Fibroblast of skin of right biceps (primary cell): ENCODE measurements at places on chromosomes 4 and X.

DNA sequence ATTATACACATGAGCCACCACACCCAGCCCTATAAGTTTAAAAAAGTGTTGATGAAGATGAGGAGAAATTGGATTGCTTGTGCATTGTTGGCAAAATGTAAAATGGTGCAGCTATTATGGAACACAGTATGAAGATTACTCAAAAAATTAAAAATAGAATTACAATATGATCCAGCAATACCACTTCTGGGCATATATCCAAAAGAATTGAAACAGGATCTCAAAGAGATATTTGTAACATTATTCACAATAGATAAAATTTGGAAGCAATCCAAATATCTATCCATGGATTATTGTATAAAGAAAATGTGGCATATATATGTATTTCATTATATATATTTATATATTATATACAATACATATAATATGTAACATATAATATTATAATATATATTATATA, 515.6 kb upstream of the GNPDA2 start:
- no peak for DNase-seq

GRCh38 chrX:724256-724655, 93.7 kb downstream of the SHOX start:
- DNase-seq, result no peak

DNA sequence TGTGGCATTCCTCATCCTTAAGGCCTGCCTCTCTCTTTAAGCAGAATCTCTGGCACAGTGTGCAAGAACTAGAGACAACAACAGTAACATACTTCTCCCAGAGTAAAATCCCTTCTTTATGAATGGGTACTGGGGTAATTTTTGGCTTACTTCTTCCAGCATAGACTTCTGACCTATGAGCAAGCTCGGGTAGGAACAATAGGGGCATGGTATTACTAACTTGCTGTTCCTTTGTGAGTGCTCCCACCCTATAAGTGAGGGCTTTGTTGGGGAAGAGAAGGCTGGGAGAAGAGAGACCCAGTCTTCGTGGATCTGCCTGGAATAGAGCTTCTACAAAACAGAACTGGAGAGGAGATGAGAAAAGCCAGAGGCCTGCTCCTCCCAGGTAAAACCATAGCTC, 30.2 kb downstream of the CLDN2 start:
- no peak for DNase-seq

DNA sequence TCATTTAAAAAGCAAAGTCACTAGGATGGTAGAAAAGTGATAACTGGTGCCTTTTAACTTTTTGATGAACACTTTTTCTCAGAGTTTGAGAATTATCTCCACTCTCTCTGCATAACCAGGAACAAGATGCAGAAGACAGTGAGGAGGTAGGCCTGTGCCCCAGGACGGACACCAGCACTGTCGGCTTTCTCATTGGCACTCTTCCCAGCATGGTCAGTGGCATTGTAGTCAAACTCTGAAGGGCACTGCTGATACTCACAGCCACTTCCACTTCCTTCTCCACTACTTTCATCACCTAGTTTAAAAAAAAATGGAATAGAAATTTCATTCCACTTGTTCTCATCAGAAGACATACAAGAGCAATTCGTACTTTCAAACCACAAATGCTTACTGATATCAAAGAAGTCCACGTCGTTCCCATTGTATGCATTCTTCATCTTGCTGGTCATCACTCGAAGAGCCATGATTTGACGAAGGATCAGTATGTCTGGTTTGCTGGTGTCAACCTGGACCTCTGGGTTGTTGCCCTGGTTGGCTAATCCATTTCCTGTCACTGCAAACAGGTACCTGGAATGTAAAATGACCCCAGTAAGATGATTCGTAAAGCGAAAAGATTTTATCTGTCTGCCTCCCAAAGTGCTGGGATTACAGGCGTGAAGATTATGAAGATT, 84.8 kb upstream of the TFDP3 start:
- DNase-seq, result peak; percentile 26

GRCh38 chr4:10460313-10461047, 3.3 kb upstream of the ZNF518B start:
- DNase-seq, result no peak

DNA sequence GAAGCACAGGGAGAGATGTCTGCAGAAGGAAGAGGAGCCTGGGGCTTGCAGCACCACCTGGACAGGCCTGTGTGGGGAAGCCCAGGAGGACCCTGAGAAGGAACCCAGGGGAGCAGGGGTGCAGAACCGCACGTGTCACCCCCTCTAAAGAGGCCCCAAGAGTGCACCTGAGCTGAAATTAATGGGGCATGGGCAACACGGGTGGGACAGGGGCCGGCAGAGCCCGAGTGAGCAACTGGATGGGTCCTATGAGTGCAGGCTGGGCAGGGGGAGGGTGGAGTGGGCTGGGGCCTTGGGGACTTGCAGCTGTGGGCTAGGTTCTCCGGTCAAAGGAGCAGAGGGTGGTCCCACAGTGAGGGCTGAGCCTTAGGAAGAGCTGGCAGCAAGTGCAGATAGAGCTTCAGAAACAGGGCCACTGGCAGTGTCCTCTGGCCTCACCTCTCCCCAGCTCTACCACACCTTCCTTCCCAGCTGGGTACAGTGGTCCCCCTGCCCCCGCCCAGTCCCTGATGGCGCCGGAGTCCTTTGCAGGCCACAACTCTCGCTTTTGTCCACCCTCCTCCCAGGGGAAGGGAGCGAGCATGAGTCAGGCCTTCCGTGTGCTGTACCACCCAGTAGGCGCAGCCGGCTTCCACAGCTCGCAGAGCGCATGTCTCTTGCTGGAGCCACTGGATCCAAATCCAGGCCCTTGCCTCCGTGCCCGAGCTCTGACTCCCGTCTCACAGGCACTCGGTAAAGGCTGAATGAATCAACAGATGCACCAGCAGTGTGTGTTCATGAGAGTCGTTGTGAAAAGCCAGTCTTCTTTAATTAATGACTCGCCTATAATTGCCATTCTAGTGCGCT, 131.6 kb downstream of the HMX1 start:
- no peak for DNase-seq

DNA sequence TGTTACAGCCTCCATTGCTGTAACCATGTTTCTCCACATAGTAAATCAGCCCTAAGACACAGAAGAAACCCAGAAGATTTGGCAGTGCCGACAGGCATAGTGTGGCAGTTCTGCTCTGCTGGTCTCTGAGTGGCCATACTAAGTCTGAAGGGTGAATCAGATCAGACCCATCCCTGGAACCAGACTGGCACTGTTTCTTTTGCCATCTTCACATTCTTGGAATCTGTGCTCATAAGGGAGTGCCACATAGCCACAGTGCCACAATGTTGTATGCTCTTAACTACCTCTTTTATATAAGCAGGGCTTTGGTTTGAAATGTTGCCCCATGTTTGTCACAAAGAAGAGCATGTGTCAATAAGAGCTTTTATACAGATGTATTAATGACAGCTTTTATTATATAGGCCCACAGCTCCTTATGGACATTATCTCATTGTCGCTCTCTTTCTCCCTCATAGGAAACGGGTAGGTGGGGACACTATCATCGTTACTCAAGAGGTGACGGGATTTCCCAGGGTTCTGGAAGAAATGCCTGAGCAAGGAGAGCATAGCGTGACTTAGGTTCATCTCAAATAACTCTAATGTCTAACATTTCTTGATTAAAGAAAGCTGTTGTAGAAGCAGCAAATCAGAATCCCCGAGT, 128.2 kb downstream of the CBR4 start:
- DNase-seq, result no peak
